ENCODE measurements at places on chromosomes 5 and 9.

- no peak for DNase-seq
These were observed 76.9 kb upstream of the OLFM1 start for GRCh38 chr9:135010586-135010860.

GRCh38 chr9:36665921-36666431 lies 93.3 kb downstream of the MELK start:
- DNase-seq, result no peak

- DNase-seq, result no peak
These were observed 158.6 kb downstream of the GHR start for GRCh38 chr5:42581845-42582244.

GRCh38 chr9:109444771-109445320 lies 53.3 kb downstream of the PTPN3 start:
- no peak for DNase-seq

GRCh38 chr5:128081111-128081851 lies 2.3 kb upstream of the SLC12A2 start:
- DNase-seq, result no peak

- no peak for DNase-seq
These were observed 15.3 kb upstream of the TRPM3 start for GRCh38 chr9:71136696-71137095.

- DNase-seq, result no peak
These were observed 172.9 kb downstream of the CFAP90 start for GRCh38 chr5:7678030-7678429.

GRCh38 chr9:109683521-109683920 lies 96.5 kb upstream of the PALM2AKAP2 start:
- no peak for DNase-seq

DNA sequence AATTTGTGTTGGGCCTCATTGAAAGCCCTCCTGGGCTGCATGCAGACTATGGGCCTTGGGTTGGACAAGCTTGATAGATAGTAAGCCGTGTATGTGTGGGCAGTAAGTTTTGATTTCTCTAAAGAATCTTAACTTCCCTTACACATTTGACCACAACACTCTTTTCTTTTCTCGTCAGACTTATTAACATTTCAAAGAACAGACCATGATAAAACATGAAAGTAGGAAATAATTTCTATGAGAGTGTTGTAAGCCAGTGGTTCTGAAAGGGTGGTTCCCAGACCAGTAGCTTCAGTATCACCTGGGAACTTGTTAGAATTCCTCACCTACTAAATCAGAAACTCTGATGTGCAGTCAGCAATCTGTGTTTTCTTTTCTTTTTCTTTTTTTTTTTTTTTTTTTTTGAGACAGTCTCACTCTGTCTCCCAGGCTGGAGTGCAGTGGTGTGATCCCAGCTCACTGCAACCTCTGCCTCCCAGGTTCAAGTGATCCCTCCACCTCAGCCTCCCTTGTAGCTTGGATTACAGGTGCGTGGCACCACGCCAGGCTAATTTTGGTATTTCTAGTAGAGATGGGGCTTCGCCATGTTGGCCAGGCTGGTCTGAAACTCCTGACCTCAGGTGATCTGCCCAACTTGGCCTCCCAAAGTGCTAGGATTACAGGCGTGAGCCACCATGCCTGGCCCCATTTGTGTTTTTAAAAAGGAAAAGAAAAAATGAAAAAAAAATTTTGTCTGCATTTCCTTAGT lies 20.0 kb upstream of the GCNT1 start:
- no peak for DNase-seq

DNA sequence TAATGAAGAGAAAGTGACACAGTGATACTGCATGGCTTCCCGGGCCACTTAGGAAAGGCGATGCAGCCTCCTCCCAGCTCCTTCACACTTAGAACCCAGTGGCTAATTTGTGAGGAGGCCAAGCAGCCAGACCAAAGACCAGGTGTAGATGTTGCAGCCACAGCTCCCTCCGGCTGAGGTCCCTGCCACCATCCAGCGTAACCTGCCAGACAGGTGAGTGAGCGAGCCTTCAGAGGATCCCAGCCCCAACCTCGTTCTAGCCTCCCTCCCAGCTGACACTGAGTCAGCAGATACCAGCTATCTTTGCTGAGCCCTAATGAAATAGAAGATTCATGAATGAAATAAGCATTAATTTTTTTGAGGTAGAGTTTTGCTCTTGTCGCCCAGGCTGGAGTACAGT lies 59.7 kb downstream of the COL23A1 start:
- DNase-seq, result no peak

GRCh38 chr5:13133951-13134350 lies 810.5 kb downstream of the DNAH5 start:
- DNase-seq, result no peak

GRCh38 chr5:172550996-172551395 lies 90.1 kb upstream of the NEURL1B start:
- DNase-seq, result no peak

GRCh38 chr9:130008538-130008937 lies 34.5 kb downstream of the FNBP1 start:
- no peak for DNase-seq

GRCh38 chr5:161022151-161022550 lies 170.1 kb upstream of the ATP10B start:
- DNase-seq, result no peak

DNA sequence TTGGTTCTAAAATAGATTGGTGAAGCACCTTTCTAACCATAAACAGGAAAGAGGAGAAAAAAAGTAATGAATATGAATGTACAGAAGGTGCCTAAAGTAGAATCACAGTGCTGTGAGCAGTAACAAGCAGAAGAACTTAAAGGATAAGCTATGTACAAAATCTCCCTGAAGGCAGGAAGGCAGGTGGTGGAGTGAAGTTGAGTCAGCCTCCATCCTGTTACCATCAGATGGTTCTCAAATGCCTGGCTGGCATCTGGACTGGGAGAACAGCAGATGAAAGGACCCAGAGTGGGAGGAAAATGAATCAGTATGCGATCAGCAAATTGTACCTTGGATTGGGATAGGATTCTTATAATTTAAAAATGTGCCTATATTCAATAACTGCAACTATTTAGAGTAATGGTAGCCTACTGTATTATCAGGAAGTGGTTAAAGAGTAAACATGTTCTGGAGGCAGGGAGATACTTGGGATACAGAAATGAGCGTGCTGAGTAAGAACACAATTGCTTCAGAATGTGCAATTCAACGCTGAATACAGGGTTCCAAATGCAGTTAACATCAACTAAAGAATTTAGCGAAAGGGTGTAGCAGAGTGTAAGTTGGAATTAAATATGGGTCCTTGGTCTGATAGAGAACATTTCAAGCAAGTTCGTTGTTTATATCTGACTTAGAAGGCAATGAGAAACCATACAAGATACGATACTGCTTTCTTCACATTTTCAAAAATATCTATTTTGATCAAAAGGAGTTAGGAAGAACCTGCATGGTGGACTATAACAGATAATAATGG lies 21.1 kb upstream of the FER start:
- no peak for DNase-seq

DNA sequence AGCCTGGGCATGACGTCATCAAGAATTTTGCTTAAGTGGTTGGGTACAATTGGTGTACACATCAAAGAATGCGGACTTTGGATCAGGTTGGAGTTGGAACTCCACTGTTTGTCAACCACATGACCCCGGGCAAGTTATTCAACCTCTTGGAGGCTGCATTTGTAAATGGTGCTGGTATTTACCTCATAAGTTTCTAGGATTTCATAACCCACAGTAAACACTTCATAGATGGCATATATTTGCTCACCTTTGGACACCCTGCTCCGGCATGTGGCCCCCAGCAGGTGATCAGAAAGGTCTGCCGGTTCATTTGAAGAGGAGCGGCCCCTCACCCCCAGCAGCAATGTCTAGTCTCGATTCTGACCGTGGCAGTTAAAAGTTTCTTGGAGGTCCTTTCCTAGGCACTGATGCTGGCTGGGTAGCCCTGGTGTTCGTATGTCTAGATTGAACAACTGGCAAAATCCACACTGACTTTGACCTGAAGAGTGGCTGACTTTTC lies 60.6 kb downstream of the IL6ST start:
- DNase-seq, result no peak

DNA sequence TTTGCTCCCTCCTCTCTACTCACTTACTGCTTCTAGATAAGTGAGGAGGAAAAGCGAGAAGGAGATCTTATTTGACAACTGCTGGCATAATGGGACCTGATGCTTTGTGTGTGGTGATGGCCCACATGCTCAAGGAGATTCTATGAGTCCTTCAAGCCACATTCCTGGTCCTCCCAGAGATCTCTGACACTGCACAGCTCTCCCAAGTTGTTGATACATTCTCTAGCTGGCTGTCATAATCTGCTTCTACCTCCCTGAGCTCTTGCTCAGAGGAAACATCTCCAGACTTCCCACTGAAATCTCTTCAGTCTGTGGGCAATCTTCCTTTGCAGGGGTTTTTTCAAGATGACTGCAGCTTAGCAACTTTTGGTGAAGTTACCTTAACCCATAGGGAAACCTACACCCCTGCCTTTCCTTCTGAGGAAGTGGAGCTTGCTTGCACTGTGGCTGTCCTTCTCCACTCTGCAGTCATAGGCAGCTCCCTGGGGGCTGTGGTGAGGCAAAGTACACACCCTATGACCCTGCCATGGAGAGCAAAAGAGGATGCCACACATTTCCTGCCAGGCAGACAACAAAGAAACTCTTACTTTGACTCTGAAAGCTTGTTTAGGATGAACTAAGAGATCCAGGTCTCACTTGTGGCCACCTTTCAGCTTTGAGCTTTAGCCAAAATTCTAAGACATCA lies 163.8 kb downstream of the TMEM38B start:
- DNase-seq, result no peak

- DNase-seq, result no peak
These were observed 90.5 kb upstream of the NIPAL4 start for GRCh38 chr5:157369507-157369906.

DNA sequence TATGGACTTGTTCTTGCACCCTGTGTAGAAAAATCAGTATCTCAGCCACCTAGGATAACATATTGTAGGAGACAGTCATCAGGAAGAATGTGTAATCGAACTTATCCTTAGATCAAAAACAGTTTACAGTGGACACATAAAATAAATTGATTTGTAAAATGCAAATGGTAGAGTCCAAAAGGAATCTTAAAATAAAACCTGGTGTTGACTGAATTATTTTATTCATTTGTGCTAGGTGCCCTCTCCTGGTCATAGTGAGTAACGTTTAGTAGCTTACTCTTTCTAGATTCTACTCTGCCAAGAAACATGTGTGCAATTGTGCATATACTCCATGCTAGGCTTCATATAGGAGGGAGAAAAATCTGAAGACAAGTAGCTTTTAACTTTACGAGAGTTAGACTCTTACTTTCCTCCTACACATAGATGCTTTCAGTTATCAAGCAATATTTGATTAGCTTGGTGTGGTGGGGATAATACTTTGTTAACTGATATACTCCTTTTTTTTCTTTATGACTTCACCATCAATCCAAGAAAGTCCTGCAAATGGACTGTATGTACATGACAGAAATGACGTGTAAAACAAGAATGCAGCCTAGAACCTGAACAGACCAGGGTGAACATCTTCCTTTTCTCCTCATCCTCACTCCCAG lies 23.7 kb upstream of the LOX start:
- no peak for DNase-seq

GRCh38 chr5:105587963-105588662 lies 2025.5 kb upstream of the NUDT12 start:
- DNase-seq, result no peak

GRCh38 chr9:126499911-126500599 lies 113.7 kb upstream of the LMX1B start:
- DNase-seq, result no peak

GRCh38 chr5:90562341-90562740 lies 3.7 kb downstream of the ADGRV1 start:
- no peak for DNase-seq

- no peak for DNase-seq
These were observed 257.6 kb downstream of the RFX3 start for GRCh38 chr9:3268223-3268622.

Data from stimulated activated CD8-positive, alpha-beta memory T cell treated with anti-CD3 and anti-CD28 coated beads, Interleukin-4, amount 100 ng/mL, for 4 hours (primary cell).